ENCODE measurements at places on chromosomes 2 and 18. TPM values are rescaled to one million over a fixed set of nuclear protein-coding genes. Genes with fewer than 3 reads are reported as not detected.

Gene PELI1
- total RNA-seq, result 22.9 TPM

Gene SLC39A6
- total RNA-seq, result 218 TPM

Gene PHOSPHO2
- 4.0 TPM for total RNA-seq

Gene SULT1C4
- total RNA-seq, result not detected

Gene CCBE1
- 1.6 TPM for total RNA-seq

Gene STON1
- total RNA-seq, result 0.79 TPM

Gene COPS9
- total RNA-seq, result 79.2 TPM

Gene CTDSP1
- 26.5 TPM for total RNA-seq

Gene TCF23
- total RNA-seq, result under 0.01 TPM

Gene TUBA3E
- total RNA-seq, result not detected

Gene ROCK1
- total RNA-seq, result 27.4 TPM

DNA sequence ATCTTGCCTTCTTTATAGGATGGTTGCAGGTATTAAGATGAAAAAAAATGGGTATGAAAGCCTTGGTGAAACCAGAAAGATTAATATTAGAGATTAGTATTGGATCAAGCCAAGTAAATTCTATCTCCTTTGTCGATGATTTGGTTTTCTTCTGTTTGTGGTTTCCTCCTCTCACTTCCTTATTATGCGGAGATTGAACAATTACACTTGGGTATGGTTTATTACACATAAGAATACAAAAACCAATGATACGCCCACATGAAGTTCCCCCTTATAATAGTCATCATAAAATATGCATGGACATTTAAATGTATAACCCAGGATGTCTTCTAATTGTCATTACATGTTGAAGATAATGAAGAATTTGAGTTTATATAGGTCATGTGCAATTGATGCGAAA, 4.9 kb downstream of the LTBP1 start:
- DNase-seq, result no peak

DNA sequence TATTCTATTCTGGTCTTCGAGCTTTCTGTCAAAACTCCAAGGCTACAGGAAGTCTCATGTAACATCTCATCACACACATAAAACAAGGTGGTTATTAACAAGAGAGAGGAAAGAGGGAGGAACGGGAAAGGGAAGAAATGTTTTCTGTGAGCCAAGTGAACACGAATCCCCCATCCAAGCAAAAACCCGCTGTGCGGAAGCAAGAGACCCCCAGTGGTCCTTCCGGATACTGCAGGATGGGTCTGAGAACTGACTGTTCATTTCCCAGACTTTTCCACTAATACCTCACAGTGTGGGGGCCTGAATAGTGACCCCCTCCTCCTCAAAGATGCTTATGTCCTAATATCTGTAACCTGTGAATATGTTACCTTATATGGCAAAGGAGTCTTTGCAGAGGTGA, 19.0 kb upstream of the DIPK1C start:
- no peak for DNase-seq

- no peak for DNase-seq
These were observed 6.8 kb upstream of the CFLAR start for GRCh38 chr2:201109186-201109585.

- DNase-seq, result peak; percentile 44
These were observed 19.8 kb upstream of the DDX18 start for GRCh38 chr2:117794668-117795067.

DNA sequence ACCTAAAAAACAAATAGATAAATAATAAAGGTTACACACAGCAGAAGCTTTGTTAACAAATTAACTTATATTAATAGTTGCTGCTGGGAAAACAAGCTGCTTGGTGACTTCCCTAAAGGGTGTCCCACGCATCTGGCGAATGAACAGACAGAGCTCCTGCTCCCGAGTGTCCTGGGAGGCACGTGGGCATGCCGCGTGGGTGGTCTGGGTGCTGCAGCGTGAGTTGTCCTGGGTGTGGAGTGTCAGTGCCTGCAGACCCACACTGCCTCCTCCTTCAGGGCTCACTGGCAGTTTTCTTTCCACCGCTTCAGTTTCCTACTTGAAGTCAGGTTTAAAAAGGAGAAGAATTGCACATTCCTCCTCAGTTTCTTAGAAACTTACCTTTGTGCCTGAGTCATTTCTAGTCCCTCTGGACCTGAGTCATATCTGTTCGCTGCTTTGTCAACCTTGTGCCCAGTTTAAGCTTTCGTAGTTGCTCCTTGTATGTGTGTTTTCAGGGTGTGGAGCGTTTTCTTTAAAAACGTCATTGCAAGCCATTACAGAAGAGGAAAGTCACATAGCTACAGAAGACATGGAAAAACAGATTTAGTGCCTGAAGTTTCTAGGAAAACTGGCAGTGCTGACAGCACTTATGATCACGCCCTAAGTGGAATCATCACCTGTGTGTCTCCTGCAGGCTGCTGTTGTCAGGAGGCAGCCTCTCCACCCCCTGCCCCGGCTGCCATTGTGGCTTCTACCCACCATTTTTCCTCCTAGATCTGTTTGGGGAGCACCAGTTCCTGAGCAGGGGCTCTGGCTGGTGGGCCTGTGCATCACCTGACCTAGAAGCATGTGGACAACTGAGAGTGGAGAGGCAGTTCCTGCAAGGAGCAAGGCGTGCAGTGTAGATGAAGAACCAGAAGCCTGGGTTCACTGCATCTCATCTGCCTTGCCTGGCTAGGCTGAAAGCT, 24.5 kb downstream of the IMPA2 start:
- DNase-seq, result peak; percentile 88

GRCh38 chr18:9608298-9608697, 6.1 kb downstream of the PPP4R1 start:
- DNase-seq, result peak; percentile 33

DNA sequence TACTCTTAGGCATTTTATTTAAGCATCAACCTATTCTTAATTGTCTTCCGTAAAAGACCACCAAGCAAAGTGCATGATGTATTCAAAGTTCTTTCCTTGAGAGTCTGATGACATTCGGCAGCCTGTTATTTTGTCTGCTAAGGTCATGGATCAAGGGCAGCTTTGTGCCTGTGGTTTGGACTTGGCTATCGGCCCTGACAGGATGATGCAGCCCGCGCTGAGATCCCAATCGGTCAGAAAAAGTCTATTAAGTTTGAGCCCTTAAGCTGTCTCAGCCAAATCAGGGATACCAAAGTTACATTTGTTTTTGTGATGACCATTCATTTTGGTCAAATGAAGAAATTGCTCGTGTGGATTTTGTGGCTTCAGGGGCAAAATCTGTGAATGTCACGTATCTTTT, 718.9 kb upstream of the FANCL start:
- no peak for DNase-seq

GRCh38 chr2:6580982-6581381, 284.7 kb downstream of the CMPK2 start:
- DNase-seq, result peak; percentile 15

GRCh38 chr2:85668009-85668856, at the start of gene SFTPB:
Gene SFTPB (minus strand): TSS chr2:85668199. CDS start chr2:85668183, 16 bp downstream.
- no peak for DNase-seq

GRCh38 chr2:181943411-181944124, 42.1 kb upstream of the PPP1R1C start:
- DNase-seq, result no peak

DNA sequence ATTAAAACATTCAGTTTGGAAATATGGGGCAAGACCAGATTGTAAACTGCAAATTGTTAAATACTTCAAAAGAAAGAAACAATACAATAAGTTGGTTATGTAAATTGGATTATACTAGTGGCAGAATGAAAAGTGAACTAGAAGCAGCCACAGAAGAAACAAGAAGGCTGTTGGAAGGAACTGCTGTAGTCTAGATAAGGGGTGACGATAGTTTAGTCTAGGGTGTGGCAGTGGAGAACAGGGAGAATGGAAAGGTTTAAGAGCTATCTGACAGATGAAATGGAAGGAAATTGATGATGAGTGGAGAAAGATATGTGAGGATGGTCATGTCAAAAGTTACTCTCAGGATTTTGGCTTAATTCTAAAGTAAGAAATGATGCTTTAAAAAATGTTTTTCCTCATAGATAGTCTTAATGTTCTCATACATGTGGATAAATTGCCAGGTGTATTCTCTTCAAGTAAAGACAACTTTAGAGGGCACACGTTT, 179.7 kb downstream of the GPD2 start:
- DNase-seq, result no peak

GRCh38 chr18:8828798-8829197, 123.4 kb downstream of the MTCL1 start:
- DNase-seq, result no peak

DNA sequence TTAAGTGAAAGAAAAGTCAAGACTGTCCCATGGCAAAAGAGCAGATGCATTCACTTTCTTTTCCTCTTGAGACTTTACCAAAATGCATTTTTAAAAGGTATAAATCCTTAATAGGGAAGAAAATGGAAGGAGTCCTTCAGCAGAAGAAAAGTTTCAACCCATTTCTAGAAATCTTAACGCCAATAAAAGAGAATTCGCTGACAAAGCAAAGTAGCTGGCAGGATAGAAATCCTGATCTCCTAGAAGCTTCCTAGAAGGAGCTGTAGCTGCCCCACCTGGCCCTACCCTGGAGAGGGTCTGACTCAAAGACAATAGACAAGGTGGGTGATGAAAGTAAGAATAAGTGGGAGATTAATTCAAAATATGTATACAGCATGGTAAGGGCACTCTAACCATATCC, 144.9 kb upstream of the PKDCC start:
- no peak for DNase-seq

DNA sequence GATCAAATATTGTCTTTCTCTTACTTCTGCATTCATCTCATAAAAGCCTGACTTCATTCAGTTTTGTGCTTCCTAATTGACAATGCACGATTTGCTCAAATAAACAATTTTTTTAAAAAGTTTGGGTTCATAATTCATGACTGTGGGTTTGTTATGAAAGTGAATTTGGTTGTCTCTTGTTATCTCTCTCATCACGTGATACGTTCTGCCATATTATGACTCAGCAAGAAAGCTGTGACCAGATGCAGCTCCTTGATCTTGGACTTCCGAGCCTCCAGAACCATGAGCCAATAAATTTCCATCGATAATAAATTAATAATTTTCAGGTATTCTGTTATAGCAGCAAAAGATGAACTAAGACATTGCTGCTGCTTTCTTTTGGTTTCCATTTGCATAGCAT, 156.5 kb upstream of the LRATD1 start:
- DNase-seq, result no peak

GRCh38 chr18:2848247-2849246, 1.7 kb downstream of the EMILIN2 start:
- DNase-seq, result no peak

GRCh38 chr2:65420712-65421431, 11.5 kb downstream of the SPRED2 start:
- DNase-seq, result no peak

- peak; percentile 56 for DNase-seq
These were observed 119.2 kb downstream of the ANKRD44 start for GRCh38 chr2:197191177-197191939.

- peak; percentile 81 for DNase-seq
These were observed 18.7 kb downstream of the CLK1 start for GRCh38 chr2:200845669-200846325.

DNA sequence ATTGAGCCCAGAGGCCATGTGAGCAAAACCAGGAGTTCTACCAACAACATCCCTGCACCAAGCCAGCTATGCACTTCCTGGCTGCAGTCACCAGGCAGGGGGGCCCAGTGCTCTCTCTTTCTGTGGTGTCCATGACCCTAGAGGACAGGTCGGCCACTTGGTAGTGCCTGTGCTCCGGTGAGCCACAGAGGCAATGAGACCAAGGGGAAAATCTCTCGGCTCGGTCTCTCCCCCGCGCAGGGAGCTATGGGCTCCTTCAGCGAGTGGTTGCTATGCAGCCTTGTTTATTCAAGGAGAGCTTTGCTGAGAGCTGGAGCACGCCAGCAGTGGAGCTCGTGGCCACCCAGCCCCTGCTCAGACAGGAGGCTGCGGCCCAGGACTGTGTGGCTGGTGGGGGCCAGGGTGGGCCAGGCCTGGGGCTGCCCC, at the start of gene TOGARAM2:
Gene TOGARAM2 (plus strand): TSS at position 283 of the 426 bp plus-strand sequence. CDS start 13,537 bp downstream, outside the sequence.
- no peak for DNase-seq

DNA sequence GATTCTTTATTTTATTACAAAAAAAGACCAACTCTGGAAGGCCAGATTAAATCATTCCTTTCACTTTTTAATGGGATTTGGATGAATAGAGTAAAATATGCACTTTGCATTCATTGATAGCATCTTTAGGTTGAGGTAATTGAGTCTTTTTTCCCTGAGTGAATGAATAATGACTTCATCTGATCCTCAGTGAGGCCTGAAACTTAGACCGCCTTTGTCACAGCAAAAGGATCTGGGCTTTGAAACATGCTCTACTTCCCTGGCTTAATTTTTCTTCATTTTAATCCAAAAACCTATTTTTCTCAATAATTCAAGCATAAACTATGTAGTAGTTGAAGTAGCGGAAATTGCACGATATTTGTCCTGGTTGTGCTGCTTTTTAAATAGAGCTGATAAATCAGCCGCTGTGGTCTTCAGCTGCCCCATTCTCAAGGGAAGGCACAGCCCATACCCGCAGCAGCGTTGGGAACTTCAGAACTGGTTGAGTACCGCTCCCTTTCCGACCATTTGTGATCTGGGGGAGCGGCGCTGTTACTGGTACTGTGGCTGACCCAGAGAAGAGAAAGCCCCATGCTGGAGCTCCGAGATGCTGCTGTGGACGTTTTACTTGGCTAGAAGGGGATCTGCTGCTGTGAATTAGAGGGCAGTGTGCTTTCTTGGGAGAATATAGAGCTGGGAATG, 145.3 kb upstream of the NFATC1 start:
- no peak for DNase-seq

GRCh38 chr2:60641811-60642788, 88.6 kb upstream of the BCL11A start:
- DNase-seq, result peak; percentile 44

- no peak for DNase-seq
These were observed 53.2 kb upstream of the CUL3 start for GRCh38 chr2:224638301-224638823.

GRCh38 chr18:8847066-8847755, 141.9 kb downstream of the MTCL1 start:
- peak; percentile 30 for DNase-seq

GRCh38 chr2:102190430-102191107, 3.7 kb downstream of the IL1RL2 start:
- DNase-seq, result no peak

GRCh38 chr2:215028231-215028630, 110.2 kb downstream of the ABCA12 start:
- peak; percentile 18 for DNase-seq

DNA sequence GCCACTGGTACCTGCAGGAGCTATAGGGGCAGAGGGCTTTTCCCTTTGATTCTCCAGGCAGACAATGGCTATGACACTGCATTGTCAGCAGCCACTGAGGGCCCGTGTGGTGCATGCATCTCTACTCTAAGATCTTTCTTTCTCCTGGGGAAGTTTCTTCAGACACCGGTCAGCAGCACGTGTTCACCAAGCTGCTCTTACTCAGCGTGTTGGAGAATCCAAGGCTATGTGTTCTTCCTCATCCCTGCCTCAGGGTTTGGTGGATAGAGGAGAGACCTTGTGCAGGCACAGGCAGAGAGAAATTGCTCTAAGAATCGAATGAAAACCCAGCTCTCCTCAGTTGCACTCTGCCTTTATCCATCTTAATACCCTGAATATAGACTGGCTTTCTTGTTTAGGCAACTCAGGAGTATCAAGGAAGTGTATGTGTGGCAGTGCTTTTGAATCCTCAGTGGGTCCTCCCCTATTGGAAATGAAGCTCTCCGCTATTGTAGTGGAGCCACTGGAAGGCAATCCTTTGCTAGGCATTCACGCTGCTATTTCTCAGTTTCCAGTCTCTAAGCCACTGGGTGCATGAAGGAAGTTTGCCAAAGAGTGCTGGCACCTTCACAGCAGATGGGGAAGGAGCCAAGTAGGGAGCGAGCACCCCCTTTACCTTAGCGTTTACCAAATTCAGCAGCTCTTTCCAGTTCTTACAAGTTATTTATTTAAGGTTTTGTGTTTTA, 86.9 kb upstream of the EML6 start:
- no peak for DNase-seq

GRCh38 chr18:13676471-13676870, 49.9 kb downstream of the FAM210A start:
- no peak for DNase-seq
